NCI-H1417 treated with DMSO at 0.1 percent for 48 hours (cell line): ENCODE measurements at places on chromosomes 4 and X.

GRCh38 chr4:154417373-154417673, 74.3 kb downstream of the DCHS2 start:
- no peak for DNase-seq

DNA sequence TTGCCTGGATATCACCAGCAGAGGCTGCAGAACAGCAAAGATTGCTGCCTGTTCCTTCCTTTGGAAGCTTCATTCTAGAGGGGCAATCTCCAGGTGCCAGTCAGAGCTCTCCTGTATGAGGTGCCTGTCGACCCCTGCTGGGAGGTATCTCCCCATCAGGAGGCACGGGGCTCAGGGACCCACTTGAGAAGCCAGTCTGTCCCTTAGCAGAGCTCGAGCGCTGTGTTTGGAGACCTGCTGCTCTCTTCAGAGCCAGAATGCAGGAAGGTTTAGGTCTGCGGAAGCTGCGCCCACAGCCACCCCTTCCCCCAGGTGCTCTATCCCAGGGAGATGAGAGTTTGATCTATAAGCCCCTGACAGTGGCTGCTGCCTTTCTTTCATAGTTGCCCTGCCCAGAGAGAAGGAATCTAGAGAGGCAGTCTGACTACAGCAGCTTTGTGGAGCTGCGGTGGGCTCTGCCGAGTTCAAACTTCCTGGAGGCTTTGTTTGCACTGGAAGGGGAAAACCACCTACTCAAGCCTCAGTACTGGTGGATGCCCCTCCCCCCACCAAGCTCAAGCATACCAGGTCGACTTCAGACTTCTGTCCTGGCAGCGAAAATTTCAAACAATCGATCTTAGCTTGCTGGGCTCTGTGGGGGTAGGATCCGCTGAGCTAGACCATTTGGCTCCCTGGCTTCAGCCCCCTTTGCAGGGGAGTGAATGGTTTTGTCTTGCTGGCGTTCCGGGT, 57.9 kb downstream of the DKK2 start:
- DNase-seq = no peak

DNA sequence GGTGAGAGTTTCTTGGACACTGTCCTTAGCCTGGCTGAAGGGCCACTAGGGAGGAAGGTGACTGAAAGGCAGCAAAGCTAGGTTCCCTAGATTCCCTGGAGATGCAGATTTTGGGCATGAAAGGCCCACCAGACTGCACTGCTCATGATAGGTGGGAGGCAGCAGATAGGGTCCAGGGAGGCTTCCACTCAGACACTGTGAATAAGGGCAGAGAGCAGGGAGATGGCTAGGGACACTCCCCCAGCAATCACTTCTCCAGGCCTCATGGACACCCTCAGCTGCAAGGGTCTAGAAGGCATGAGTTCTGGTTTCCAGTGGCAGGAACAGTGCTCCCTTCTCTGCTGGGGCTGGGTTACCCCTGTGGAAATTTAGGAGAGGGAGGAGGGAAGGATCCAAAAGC, 20.1 kb downstream of the ARMCX2 start:
- no peak for DNase-seq

DNA sequence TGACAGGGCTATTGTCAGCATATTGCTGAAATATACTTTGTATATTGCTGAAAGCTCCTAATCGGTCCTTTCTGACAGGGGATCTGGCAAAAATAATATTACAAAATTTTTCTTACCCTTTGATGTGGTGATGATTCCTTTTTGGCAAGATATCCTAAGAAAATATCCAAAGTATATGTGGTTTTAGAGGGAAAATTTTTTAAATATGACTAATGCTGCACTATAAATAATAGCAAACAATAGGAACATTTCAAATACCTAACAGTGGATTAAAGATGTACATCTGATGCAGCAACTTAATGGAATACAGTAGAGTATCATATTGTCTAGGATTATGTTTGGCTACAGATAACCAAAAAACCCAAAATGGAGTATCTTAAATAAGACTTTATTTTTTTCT, 49.6 kb downstream of the RRAGB start:
- DNase-seq = no peak

DNA sequence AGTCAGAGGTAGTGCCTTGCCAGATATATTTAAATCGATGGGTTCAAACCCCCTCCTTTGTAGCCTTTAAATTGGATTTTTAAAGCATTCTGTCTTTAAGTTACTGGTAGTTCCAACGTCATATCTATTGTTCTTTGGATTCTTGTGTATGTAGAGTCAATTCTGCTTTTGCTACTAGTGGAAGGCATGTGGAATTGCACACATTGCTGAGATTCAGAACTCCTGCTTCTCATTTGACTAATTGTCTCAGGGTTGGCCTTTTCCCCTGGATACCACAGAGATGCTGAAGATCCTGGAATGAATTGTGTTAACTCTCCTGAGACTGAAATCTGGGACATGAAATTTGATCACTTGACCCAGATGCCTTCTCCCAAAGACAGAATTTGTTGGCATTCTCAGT, 328.3 kb upstream of the RPS6KA3 start:
- DNase-seq = no peak

DNA sequence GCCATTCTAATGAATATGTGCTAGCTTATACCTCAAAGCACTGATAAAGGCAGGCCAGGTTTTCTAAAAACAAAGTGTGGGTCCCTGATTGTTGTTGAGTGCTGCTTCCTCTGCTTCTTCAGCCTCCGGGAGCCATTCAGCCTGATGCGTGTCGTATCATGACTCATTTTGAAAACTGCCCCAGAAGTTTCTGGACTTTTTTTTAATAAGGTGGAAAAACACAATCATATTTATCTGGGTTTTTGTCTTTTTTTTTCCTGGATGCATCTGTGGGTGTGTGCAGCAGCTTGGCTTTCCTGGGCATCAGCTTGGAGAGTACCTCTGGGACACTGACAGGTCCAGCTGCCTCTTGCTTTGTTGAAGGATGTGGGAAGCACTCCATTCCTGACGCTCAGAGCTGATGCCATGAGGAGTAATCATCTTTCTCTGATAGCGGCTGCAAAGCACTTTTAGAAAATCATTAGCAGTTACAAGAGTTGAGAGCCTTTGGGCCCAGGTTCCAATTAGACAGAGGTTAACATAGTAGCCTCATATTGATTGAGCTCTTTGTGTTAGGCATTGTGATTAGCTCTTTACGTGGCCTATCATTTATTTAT, 66.9 kb downstream of the PARM1 start:
- no peak for DNase-seq

DNA sequence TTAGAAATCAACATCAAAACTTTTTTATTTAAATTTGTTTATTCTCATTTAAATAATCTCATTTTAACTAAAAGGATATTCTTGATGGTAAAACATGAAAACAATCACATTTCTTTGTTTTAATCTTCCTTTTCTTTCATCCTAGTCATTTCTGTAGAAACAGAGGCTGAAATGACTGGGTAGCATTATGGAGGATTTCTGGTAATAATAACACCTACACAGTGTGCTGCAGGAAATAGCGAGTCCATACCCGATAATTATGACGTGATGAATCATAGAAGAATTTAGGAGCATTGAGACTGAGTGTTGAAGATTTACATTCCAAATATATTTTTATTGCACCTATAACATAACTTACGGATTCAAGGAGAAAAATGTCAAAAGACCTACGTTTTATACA, 31.4 kb upstream of the BBS12 start:
- no peak for DNase-seq

- DNase-seq = no peak
Observed at GRCh38 chr4:109313168-109314133, 11.0 kb upstream of the COL25A1 start.

GRCh38 chr4:156496797-156497196, 474.8 kb downstream of the PDGFC start:
- DNase-seq = no peak

DNA sequence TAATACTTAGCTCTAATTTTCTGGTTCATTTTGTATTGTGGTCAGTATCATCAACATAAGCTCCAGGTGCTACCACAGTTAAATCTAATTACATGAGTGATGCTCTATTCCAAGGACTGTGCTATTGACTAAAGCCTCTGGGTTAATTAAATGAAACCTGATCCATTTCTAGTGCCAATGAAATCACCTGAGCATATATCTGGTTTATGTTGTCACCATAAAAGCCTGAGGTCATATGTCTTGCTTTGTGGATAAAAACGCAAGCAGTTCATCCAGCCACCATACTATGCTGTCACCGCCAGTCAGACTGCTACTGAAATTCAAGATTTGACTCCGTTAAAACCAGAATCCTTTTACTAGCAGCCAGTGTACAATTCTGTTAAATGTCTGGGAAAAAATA, 64.2 kb upstream of the ZNF518B start:
- peak; percentile 90 for DNase-seq

- DNase-seq = no peak
Observed at GRCh38 chrX:68193234-68193633, 240.1 kb downstream of the OPHN1 start.

DNA sequence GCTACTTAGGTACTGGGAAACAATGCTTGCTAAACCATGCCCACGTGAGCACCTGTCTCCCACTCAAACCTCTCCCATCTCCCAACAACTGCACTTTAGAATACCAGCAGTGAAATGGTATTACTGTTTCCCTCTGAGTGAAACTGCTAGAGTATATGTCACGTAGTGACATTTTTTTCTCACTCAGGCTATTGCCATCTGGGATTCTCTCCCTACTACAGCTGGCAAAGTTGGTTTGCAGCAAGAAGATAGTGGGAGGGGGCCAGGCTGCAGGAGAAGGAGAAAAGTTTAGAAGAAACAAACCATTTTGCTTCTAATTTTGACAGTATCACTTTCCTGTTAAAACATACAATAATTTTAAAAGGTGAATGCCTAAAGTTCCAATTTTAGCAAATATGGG, 358.3 kb downstream of the MAPK10 start:
- no peak for DNase-seq

DNA sequence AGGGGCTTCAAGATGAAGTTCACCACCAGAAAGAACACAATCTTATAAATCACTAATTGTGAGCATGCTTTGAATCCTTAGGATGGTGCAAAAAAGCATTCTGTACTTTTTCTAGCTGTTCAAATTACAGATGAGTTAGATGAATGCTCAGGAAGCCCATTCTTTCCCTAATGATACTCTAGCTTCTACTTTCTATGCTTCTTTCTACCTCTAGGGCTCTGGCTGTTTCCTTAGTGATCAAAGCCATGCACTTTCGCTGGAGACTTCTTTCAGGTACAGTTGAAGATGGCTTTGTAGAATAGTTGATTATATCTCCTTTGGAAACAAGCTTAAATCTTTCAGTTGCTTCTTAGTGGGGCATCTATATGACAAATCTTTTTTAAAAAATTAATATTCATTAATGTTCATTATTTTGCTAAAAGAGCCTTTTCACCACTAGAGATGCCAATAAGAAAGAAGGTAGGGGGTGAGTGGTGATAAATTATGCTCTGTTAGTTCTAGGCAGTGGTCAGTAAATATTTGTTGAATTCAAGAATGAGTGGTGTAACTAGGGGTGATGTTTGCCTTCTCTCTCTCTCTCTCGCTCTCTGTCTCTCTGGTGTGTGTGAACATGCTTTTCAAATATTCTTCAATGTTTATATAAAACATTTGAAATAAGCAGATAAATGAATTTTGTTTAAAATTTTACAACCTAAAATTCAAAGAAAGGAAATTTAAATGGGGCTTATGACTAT, 169.4 kb downstream of the GLUD2 start:
- DNase-seq = no peak

GRCh38 chr4:16199093-16199492, 27.2 kb downstream of the TAPT1 start:
- no peak for DNase-seq

DNA sequence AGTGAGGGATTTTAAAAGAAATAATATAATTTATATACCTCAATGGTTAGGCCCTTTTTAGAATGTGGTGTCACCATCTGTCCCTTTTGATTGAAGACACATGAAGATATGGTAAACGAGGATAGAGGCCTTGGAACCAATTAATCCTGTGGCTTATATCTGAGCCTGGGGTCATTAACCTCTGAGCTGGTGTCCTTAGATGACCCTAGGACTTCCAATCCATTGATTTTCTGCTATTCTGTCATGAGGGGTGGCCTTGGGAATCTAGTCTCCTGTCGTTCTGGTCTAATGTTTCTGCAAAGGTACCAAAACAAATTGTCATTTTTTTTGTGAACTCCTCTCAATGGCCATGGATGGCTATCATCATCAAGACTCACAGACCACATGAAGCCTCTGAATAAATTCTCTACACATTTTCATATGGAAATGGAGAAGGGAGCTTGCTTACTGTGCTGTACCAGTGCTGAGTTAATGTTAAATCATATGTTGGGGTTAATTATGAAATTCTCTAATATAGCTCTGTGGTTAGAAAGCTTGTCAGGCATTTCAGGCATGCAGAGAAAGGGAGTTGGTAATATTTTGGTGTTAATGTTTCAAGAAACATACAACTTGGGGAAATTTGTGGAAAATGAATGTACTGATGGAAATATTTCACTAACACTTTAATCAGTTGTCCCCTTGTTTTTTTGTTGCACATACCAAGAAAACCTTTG, 204.2 kb upstream of the IL15 start:
- DNase-seq = no peak

DNA sequence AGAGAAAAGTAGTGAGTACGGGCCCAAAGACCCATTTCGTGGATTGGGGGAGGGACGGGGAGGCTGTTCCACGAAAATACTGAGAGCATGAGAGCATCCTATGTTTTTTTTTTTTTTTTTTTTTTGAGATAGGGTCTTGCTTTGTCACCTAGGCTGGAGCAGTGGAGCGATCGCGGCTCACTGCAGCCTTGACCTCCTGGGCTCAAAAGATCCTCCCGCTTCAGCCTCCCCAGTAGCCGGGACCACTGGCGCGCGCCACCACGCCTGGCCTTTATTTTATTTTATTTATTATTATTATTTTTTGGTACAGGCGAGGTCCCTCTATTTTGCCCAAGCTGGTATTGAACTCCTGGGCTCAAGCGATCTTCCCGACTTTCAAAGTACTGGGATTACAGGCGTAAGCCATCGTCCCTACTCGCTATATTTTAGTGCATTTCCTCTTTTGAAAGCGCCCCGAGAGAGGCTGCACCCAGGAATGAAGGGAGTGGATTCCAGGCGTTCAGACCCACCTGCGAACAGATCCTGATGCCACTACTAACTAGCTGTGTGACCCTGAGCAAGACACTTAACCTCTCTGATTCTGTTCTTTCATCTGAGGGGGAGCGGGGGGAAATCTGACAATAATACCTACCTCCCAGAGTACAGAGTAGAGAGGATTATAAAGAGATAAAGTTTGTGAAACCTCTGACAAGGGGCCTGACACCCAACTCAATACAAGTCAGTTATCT, 5.4 kb upstream of the MSX1 start:
- DNase-seq = no peak

DNA sequence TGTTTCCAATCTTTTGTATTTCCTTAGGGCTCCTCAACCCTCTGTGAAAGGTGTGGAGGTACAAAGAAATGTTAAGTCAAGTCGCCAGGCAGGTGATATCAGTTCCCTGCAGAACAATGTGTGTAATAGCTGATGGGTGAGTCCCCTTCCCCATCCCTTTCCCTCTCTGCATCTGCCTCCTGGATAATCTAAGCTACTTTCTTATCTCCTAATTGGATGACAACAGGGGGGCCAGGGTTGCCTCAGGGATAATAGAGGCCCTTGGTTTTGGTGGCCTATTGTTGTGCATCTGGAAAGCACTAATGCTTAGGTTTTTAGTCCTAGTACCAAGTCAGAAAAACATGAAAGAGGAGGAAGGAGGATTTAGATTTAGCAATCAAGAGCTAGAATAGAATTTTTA, 29.1 kb downstream of the MAGED1 start:
- DNase-seq = no peak
